IPS-NIHi11 (cell line): ENCODE measurements at places on chromosomes 6 and 20.

DNA sequence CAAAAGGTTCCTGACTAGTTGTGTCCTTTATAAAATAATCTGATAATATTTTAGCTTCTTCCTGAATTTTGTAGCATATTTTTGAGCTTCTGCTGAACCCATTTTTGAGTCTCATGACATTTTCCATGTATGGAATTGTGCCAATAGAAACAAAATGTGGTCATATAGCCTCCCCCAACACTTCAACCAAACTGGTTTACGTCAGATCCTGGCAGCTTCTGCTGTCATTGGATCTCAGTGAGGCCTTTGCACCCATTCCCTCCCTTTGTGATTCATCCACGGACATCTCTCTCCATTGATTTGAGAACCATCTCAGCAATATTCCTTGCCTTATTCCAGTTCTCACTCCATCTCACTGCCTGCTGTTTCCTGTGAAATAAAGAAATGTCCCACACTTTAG, 166.0 kb upstream of the PROKR2 start:
- no peak for DNase-seq

- DNase-seq, result no peak
These were observed 8.2 kb upstream of the BPIFA2 start for GRCh38 chr20:33159713-33160112.

DNA sequence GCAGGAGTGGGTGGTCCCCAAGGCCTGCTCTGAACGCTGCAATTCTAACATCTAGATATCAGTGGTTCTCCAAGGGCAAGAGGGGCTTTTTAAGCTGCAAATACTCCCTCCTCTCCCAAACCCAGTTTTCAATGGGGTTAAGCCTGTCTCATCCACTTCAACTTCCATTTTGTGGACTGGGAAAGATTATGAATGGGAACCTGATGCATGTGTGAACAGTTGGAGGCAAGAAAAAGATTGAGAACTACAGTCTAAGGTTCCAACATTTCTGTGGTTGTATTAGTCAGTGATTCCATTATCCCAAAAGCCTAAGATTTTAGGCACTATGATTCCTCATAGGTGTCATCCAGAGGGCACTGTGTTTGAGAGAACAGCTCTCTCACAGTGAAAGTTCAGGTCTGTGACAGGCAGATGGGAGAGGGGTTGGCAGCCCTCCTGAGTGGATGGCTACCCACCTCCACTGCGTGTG, 53.7 kb downstream of the HNF4A start:
- no peak for DNase-seq

GRCh38 chr6:47106216-47106615, 64.1 kb upstream of the ADGRF1 start:
- no peak for DNase-seq
